CD4-positive, alpha-beta T cell treated with Interleukin-1 beta for 1 hour (primary cell): ENCODE measurements at places on chromosomes 1 and 21.

- no peak for DNase-seq
Observed at GRCh38 chr1:15700508-15700907, 16.4 kb downstream of the PLEKHM2 start.

GRCh38 chr1:155272466-155273342 lies 600 bp downstream of the CLK2 start:
- DNase-seq = no peak

GRCh38 chr1:167784876-167785550 lies 63.2 kb downstream of the MPZL1 start:
- no peak for DNase-seq

- no peak for DNase-seq
Observed at GRCh38 chr1:90325168-90325567, 330.3 kb downstream of the ZNF326 start.

GRCh38 chr1:171267391-171267790 lies 19.1 kb downstream of the FMO1 start:
- DNase-seq = no peak

DNA sequence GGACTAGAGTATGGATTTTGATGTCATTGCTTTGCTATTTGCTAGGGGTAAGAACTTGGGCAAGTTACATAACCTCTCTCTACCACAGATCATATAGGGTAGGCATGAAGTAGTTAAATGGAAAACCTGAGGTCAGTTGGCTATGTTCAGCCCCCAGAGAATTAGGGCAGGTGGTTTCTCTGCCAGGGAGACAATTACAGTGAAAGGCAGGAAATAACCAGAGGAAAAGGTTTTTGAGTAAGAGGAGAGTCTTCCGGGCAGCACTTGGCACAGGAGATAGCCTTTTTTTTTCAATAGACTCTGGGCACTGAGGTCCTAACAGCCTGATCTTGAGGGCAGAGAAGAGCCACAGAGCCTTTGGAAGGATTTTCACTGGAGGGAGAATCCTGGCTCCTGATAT lies 16.7 kb upstream of the SERBP1 start:
- no peak for DNase-seq

DNA sequence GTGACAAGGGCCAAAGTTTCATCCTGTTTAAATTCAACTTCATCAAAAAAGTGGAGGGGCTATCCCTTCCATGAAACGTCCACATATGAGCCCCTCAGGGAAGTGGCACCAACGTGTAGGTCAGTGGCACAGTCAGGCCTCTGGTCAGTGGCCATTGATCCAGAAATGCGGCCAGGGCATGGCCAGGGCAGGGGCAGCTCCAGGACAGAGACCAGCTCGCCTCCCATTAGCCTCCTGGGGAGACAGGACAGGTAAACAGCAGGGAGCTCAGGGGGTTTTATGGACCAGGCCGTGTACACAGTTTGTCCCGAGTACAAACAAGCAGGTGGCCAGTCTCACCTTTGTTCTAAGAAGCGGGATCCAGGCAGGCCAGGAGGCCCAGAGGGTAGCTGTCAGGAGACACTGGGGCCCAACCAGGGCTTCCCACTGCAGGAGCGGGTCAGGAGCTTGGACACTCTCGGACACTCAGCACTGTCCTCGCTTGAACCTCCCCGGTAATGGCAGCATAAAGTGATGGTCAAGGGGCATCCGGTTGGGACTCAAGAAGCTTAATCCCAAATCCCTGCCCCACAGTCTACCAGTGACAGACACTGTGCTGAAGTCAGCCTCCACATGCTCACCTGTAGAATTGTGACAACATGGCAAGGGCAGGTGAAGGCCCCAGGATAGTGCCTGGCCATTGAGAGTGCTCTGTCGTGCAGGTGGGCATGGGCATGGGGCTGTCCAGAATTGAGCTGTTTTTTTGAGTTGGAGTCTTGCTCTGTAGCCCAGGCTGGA lies 144.1 kb upstream of the ERRFI1 start:
- no peak for DNase-seq

DNA sequence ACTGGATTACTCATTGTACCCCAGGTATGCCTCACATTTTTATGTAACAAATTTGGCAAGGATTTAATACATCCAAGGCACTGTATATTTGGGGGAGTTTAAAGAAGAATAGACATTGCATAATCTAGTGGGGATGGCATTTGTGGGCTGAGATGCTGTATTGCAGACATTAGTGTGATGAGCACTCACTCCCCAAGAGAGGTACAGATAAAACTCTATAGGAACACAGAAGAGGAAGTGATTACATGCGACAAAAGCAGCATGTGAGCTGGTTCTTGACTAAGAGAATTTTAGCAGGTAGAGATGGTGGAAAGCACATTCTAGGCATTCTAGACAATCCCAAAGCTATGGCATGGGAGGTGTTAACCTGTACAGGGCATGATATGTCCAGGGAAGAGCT lies 24.2 kb upstream of the CDC14A start:
- no peak for DNase-seq

DNA sequence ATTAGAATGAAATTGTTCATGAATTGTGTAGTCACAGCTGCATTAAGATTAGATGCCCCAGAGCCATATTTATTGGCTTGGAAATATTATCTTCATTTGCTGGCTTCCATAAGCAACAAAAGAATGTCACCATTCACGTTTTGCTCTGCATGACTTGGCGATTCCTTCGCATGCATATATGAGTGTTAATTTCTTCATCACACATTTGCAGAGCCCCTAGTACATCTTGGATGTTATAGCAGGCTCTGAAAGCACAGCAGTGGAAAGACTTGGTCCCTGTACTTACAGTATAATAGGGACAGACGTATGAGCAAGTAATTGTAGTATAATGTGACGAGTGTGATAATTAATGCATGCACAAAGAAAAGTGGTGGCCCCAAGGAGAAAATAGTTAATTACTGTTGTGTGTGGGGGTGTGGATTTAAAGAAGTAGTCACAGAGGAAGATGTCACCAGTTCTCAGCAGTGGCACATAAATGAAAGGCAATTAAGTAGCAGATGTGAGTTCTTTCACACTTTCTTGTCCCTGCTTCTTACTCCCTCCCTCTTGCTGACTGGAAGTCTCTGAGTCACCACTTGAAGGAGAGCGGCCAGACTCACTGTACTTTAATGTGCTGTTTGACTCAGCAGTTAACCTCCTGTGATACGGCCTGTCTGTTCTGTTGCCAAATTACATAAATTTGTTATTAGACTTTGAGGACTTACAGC lies 21.0 kb downstream of the S100A10 start:
- DNase-seq = no peak

DNA sequence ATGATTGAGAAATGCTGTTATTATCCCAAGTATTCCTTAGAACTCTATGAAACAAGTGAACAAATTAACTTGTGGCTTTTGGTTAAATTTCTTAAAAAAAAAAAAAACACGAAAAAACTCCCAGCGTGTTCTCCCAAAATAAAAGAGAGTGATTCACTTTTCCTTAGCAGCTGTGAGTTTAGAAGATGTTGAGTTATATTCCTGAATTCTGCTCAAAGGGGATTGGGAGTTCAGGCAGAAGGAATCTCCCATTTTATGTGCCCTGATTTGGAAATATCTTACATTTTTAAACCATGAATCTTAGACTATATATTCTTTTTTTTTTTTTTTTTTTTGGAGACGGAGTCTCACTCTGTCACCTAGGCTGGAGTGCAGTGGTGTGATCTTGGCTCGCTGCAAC lies 34.3 kb downstream of the SMG7 start:
- DNase-seq = no peak

DNA sequence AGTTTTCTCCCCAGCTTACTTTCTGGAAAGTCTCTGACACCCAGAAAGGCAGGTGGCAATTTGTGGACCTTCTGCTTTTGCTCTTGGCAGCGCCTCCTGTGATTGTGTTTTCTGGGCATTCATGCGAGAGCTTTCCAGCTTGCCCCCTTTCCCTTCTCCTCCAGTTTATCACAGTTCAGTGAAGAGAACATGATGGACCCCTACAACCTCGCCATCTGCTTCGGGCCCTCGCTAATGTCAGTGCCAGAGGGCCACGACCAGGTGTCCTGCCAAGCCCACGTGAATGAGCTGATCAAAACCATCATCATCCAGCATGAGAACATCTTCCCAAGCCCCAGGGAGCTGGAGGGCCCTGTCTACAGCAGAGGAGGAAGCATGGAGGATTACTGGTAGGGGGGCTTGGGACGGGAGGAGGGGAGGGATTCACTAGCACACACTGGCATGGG lies 24.3 kb upstream of the IKBKE start:
- no peak for DNase-seq

- DNase-seq = peak; percentile 26
Observed at GRCh38 chr1:67307251-67308060, at the start of gene IL12RB2. Gene IL12RB2, plus strand, starts transcription at chr1:67307873. Its CDS starts 12,496 bp downstream, at chr1:67320369.

DNA sequence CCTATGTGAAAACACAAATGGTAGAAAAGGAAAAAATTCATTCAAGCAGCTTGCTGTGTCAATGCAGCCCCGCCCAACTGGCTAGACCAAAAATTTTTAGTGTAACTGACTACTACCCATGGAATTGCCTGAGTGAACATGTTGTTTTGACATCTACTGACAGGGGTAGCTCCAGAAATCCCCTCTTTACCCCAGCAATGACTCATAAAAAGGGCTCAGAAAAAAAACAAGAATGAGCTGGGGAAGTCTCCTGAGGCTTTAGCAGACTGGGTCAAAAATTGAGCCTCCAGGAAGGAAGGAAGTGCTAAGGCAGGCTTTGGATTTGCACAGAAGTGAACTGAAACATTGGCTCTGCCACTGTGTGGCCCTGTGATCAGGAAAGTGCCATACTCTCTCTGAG lies 24.4 kb upstream of the FGGY start:
- DNase-seq = no peak

GRCh38 chr1:109114342-109114674 lies 393 bp downstream of the ELAPOR1 start:
- DNase-seq = no peak

DNA sequence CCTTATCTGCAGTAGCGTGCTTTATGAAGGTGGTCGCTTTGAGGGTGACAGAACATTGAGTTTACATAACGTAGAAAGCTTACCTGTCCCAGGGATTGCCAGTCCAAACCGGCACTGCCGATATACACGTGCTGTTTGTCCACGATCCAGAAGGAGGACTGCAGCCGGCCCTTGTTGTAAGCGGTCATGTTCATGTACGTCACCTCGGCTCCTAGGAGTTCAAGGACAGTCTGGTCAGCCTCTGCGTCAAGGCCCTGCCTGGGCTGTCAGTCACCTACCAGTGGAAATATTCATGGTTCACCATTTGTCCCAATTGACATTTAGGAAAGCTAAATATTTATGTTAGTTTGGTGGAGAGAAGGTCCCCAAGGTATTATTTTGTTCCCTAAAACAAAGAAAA lies 221.0 kb upstream of the MAP1LC3C start:
- DNase-seq = no peak

- DNase-seq = no peak
Observed at GRCh38 chr1:59025898-59026426, 242.1 kb upstream of the JUN start.

- no peak for DNase-seq
Observed at GRCh38 chr1:76635784-76636183, 231.5 kb upstream of the ST6GALNAC5 start.

DNA sequence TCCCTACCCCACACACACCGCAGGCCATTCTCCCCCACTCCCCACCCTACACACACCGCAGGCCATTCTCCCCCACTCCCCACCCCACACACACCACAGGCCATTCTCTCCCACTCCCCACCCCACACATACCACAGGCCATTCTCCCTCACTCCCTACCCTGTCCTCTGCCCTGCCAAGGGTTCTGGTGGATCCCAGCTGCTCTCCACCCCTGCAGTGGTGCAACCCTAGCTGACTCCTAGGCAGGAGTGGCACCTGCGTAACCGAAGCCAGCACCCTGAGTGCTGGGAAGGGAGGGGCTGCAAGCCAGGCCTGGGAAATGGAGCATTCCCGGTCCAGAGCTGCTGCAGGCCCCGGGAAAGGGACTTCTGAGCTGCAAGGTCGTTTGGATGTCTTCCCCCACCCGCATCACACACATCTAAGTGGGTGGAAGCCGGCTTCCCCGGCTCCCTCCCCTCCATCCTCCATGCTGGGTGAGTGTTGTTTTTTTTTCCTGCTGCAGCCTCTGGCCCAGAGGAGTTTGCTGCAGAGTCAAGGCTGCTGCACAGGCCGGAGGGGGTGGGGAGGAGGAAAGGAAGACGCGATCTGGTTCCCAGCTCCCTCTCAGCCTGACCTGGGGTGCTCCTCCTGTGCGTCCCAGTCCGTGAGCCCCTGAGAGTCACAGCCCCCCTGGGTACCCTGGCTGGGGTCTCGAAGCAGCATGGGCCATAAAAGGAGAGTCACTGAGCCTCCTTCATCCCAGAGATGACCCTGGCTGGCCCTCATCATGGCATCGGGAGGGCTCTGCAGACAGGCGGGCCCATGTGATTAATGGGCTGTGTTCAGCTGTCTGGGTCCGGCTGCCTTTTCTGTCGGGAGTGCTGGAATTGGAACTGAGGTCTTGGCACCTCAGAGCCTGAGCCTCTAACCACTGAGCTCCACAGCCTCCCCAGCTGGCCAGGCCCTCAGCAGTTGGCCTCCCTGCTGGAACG lies 16.1 kb downstream of the H6PD start:
- no peak for DNase-seq

DNA sequence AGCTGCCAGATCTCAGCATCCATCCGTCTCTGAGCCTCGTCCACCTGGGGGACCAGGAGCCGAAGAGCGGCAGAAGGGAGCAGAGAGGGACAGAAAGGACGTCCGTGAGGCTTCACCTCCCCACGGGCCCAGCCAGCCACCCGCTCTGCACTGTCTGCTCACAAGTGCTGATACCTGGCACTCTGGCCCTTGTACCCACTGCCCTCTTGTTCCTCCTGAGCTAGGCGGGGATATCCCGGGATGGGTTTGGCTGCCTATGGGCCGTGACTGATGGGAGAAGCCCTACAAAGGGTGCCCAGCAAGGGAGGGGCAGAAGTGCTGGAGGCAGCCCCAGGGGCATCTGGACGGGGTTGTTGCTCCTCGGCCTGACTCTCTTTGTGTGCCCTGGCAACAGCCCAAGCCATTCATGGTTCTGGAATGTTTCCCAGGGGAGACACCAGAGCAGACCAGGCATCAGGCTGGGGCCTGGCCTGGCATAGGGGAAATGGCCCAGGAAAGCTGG lies 57.6 kb downstream of the LDLRAD2 start:
- DNase-seq = no peak

GRCh38 chr1:33042831-33043230 lies 6.1 kb upstream of the AK2 start:
- no peak for DNase-seq

DNA sequence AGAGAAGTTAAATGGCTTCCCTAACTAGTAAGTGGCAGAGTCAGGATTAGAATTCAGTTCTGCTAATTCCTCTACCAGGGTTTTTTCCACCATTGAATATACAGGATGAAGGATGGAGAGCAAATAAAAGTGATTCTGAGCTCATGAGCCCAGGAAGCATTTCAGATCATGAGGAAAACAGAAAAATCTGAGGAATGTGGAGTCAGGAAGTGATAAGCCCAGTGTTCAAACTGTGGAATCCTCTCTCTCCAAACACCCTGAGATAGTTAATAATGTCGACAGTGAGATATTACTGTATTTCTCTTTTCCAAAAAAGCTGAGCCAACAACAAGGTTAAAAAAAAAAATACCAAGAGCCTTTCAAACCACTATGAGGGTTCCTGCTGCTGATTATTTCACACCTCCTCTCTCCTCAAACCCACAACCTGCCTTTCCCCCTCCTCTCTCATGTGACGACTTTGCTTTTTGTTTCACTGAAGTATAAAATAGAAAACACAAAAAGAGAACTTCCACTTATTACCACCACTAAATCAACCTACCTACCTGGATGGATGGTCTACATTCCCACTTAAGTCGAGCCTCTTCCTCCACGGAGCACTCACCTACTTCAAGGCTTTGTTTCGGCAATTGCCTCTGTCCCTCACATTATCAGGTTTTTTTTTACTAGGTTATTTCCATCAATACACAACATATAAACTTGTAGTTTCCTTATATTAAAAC lies 8.9 kb downstream of the SLAMF1 start:
- peak; percentile 58 for DNase-seq

GRCh38 chr1:115166531-115167091 lies 77.3 kb upstream of the TSPAN2 start:
- no peak for DNase-seq
